Left colon (tissue), 2 donors: ENCODE measurements at places on chromosomes 12 and 14. TPM values are rescaled to one million over a fixed set of nuclear protein-coding genes. Genes with fewer than 3 reads are reported as not detected.

GRCh38 chr12:71981149-71981548, 42.5 kb downstream of the TPH2 start:
- no peak for DNase-seq

DNA sequence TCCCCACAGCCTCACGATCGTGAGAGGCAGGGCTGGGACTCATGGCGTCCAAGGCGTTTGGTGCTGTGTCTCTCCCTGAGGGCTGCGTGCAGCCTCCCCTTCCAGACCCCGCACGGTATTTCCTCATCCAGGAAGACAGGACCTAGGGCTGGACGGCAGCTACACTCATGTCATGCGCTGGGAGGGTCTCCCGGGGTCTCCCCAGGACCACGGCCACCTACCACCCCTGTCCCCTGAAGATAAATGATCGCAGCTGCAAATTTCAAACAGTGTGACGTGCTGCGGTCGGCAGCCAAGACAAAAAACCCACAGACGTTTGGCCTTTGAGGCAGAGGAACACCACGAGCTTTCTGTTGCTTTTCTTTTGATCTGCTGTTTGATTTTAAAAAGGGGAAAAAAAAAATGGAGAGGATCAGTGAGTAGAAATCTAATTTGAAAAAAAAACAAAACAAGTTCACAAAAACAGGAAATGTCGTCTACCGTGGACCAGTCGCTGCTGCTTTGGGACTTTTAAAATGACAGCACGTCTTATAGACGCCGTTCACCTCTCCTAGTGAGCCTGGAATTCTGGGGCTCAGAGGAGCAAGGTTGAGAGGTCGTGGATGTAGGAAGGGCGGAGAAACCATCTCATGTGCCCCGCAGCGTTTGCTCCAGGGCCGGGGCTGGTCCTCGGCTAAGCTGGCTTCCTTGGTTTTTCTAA, 237.6 kb downstream of the SLC41A2 start:
- DNase-seq: peak; percentile 45

- no peak for DNase-seq
Measured at GRCh38 chr14:60637479-60638315, 11.6 kb downstream of the SIX1 start.

DNA sequence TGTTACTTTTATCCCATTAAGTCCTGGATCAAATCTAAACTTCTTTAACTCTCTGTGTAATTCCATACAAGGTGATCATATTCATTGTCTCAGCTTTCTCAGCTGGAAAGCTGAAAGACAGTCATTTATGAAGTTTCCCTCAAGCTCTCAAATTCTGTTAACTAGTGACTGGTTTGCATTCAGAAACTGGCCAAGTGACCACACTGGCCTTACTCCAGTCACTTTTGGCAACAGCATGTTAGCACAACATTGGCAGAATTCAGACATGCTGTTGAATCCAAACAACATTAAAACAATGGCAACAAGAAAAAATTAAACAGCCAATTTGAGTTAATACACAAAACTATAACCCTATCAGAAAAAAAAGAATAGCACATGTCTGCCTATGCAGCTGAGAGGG, 343.3 kb downstream of the MDGA2 start:
- DNase-seq: no peak

DNA sequence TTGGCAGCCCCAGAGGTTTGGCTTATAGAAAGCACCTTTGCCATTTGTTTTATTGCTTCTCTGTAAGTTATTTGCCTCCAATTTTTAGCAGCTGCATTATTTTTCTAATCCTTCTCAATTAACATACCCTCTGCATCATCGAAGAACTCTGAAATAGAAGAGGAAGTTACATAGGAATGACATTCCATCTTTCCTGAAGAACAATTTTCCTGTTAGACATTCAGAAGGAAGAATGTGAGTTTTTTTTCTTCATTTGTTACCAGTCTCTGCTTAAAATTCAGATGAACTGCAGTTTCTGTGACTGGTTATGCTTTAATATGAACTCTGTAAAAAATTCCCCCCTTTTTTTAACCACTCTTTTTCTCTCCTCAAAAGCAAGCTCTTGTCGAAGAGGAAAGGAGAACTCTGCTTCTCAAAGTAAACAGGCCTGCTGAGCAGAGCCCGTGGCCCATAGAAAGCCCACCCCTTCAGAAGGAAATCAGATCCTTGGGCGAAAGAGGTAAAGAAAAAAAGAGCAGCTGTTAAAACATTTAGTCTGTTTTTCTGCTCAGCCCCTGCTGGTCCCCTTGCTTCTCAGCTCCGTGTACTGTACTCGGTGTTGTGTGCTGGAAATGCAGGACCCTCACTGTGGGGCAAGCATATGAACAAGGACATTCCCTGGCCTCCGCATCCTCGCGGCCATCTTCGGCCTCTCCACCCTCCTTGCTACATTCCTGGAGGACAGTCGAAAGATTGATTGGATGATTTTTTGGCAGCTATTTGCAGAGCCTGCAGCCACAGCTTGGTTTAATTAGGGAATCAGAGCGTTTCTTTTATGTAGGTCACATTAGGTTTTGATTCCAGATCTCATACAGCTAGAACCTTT, 164.4 kb upstream of the LRIG3 start:
- DNase-seq: no peak

DNA sequence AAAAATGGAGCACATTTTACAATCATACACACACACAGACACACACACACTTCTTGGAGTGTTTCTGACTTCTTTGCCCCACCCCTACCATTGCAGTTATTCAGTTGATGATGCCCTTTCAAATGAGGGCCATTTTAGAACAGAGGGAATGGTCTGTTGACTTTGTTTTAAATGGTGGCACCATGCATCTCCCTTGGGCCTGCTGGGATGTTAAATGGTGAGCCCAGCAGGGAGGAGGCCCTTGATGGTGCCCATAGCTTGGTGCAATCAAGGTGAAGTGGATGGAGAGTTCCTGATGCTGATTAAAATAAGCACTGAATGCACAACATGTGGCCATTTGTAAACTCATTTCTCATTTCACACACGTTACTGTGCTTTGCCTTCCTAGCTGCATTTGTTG, 13.3 kb downstream of the C12orf75 start:
- DNase-seq: no peak

DNA sequence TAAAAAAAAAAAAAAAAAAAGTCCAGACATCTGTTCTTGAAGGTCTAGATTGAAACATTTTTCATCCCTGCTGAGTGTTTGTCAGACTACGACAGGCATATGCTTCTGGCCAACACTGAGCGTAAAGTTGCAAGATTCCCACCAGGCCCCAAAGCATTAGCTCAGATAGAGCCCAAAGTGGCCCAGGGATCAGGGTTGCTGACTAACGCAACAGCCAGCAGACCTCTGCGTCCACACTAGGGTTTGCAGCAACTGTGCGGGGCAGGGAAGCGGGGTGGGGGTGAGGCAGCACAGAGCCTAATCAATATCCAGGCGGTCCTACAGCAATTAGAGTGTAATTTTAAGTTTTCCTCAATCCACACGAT, 55.7 kb downstream of the SSH1 start:
- DNase-seq: no peak

RGS6 gene
- 0.78 TPM for total RNA-seq

DNA sequence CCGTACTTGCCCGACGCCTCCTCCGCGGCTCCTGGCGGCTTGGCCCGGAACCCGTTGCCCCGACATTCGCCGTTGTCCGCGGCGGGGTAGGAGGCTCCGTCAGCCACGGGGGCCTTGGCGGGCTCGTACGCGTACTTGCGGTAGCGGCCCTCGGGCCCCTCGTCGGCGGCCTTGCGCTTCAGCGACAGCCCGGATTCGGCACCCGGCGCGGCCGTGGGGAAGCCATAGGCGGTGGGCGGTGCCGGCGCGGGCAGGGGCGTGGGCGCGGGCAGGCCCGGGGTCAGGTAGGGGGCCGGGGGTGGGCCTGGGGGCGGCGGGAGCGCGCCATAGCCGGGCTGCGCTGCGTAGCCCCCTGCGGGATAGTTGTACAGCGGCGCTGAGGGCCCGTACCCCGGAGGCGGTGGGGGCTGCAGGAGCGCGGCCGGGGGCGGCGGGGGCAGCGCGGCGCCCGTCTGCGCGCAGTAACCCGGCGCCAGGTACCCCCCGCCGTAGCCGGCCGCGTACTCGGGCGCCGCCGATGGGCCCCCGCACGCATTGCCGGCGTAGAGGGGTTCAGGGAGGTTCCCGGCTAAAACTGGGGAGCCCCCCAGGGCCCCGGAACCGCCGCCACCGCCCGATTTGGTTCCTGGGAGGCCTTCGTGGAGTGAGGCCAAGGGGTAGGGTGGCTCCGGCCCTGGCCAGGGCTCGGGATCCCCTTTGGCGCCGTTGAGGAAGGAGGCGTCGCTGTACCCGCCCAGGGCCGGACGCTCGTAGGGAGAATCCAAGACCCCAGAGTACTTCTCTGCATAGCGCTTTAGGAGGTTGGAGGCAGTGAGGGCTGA, 26.9 kb downstream of the FIGNL2 start:
- no peak for DNase-seq

DNA sequence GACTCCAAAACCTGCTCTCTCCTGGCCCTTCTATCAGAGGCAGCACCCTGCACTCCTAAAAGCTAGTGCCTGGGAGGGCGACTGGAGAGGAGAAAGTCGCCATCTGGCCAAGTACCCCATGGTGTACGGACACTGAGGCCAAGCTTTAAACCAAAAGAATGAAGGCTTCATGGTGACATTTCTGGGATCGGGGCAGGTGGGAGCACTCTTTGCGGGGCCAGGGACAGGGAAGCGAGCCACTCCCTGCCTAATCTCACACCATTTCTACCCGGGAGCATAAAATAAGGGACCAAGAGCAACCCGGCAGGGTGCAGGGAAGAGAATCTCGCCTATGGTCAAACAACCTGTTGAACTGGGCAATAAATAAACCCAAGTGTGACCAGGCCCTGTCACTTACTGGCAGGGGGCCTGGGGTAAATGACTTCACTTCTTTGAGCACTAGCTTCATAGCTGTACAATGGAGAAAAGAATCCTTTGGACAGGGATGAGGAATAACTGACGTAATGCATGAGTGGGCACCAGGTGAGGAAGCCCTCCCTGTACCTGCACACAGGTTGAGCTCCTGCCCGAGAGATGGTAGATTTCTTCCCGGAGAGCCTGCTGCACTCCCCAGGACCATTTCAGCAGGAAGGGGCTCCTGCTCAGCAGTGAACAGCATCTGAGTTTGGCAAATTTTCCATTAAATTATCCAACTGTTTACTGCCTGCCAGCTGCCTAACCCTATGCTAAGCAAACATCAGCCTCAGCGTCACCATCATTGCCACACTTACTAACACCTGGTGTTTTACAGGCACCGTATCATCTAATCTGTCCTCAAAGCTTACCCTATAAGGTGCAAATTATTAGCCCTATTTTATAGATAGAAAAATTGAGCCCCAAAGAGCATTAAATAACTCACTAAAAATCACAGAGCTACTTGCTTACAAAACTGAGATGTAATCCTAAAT, 2.0 kb downstream of the SERPINA1 start:
- DNase-seq: no peak

DNA sequence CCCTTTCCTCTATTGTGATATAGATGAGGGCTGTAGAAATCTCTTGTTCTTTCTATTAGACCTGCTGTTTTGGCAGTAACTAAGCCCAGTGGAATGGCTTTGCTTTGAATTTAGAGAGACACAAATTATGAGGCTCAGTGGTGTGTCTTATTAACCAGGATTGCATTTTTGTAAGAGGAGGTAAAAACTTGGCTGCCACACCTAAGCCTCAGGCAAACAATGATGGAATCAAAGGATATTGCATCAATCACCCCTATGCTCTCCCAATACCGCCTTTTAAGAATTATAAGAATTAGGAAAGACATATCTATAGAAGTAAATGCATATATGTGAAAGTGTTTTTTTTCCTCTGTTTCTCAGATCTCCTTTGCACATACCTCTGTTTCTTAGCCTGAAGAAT, 63.3 kb downstream of the ACSS3 start:
- DNase-seq: no peak

GRCh38 chr12:75603475-75603874, 92.1 kb upstream of the KRR1 start:
- no peak for DNase-seq

DNA sequence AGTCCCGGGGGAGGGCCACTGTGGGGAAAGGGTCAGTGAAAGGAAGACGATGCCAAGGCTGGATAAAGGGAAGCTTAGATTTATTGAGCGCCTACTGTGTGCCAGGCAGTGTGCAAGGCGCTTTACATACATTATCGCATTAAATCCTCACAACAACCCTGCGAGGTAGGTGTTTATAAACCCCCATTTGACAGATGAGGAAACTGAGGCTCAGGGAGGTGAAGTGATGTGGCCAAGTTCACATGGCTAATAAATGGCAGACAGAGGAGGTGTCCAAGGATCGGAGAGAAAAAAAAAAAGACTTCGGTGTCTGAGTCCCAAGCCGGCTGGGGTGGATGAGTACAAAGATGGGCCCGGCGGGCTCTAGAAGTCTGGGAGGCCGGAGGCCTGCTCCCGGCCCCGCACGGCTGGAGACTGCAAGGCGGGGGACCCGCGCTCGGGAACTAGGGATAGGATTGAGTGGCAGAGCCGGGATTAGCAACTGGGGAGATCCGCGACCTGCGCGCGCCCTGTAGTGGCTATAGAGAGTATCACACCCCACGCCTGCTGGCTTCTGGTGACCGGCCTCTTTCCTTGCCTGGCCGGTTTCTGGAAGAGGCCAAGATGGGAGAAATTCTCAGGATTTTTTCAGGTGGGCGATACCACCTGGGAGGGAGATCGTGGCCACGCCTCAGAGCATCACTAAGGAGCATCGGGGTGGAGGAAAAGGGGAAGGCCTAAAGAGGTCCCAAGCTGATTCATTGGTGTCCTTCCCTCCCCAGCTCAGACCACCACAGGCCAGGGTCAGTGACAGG, 3.9 kb downstream of the DDN start:
- DNase-seq: peak; percentile 88

DPPA3 gene
- not detected for total RNA-seq

DNA sequence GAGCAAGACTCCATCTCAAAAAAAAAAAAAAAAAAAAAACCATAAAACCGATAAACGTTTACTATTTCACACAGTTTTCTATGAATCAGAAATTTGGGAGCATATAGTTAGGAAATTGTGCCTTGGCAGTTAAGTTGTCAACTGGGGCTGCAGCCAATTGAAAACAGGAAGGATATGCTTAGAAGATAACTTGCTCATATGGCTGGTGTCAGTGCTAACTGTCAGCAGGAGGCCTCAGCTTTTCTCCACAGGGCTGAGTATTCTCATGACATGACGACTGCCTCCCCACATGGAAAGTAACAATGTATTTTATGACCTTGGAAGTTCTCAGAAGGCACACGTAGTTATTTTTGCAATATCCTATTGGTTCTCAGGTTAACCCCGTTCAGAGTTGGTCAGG, 29.6 kb upstream of the OR5AU1 start:
- no peak for DNase-seq

DNA sequence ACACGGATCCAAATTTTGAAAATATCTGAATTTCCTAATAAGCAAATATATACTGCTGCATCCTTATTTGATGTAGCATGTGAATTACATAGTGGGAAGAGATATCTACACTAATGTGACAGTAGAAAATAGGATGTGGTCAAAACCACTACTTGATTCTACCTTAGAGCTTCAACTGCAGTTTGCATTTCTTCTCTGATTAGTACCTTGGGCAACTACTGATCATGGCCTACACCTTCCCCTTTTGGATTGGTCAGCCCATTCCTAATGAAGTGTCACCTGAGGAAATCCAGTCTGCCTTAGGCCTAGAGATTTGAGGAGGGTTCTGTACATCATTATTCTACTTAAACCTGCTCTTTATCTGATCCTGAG, 10.7 kb downstream of the LLPH start:
- DNase-seq: no peak

TGM1 gene
- total RNA-seq: 2.9 TPM

GRCh38 chr12:132250707-132251106, 78.7 kb downstream of the GALNT9 start:
- no peak for DNase-seq
